ENCODE measurements at places on chromosomes 6 and 20.

DNA sequence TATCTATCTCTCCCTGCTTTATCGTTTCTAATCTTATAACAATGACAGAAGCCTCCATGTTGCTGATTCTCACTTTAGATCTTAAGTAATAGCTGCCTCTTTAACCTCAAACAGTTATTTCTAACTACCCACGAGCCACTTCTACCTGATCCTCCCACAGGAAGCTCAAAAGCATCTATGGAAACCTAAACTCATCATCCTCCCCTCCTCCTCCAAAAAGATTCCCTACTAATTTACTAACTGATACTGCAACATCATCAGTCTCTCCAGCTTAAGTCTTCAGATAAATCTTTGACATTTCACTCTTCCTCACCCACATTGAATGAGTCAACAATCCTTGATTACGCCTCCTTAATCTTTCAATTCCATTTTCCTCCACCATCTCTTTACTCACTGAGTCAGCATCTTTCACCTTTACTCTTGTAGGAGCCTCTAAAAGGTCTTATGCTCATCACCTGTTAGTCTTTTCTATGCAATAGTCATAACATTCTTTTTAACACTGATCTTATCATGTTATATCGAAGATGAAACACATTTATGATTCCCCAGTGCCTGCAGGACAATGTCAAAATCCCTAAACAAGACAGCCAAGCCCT lies 526.7 kb upstream of the CDH4 start:
- no peak for DNase-seq

GRCh38 chr6:684831-685636 lies 7.9 kb downstream of the EXOC2 start:
- peak; percentile 57 for DNase-seq

DNA sequence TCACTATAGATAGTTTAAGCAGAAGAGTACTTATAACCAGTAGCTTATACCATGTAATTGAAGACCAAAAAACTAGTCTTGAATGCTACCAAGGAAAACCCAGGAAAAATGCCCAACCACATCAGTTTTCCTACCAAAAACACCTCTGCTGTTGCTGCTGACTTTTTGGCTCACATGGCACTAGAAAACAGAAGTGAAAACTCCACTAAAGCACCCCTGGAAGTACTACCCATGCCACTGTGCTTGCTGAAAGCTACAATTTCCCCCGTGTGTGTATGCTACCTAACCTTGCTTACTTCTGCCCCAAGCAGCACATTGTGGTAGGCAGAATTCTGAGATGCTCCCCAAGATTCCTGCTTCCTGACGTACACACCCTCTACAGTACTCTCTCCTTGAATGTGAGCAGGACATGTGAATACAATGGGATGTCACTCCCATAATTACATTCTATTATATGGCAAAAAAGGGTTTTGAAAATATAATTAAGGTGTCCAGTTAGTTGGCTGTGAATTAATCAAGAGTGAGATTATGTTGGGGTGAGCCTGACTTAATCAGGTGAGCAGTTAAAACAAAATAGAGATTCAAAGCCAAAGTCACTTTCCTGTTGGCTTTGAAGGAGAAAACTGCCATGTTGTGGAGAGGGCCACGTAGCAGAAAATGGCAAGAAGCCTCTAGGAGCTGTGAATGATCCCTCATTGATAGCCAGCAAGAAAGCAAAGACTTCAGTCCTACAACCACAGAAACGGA lies 209.8 kb upstream of the MARCKS start:
- no peak for DNase-seq

DNA sequence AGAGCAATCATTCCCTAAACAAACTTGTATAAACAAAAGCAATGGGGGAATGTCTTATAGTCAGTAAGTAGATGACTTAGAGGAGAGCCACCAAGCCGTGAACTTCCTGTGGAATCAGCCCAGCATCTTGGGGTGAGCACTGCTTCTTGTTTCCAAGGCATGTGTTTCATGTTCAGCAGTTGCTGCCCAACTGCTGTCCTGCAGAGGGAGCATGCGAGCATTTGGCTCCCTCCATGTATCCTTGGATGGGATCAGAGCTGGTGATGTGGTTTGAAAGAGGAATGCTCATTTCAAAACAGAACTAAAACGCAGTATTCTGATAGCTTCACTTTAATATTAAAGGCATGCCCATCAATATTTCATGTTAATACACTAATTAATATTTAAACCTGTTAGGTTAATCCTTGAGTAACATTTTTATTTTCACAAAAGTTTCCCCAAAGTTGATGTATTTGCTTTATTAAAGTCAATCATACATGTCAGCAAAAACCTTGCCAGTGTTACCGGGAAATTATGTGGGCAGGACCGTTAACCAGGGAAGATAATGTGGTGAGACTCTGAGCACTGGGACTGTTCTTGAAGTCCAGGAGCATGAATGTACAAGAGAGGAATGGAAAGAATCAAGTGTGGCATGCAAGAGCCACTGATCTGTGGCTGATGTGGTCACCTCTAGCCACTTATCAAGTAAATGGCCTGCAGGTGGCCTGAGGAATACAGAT lies 172.1 kb upstream of the GGTLC1 start:
- peak; percentile 65 for DNase-seq

DNA sequence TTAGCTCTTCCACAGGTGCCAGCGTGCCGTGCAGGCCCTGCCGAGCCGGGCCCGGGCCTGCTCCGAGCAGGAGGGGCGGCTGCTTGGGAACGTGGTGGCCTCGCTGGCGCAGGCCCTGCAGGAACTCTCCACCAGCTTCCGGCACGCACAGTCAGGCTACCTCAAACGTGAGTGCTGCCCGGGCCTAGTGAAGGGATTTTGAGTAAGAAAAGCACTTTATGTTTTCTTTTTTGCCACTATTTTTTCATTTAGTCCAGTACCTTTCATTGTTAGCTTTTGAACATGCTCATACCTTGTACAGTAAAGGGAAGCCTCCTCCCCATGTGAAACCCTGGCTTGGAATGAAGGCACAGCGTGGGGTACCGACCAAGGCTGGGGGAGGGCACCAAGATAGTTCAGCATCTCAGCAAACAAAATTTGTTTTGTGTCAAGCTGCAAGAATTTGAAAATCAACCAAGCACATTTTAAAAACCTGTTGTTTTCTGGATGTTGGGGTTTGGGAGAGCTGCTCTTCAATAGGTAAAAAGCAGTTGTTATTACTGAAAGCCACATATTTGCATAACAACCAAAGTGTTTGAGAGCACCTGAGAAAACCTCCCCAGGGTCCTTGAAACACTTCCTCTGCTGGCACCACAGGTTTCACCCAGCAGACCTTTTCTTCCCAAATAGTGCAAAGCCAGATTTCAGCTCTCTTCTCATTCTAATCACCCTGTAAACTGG lies 18.4 kb downstream of the STX16 start:
- no peak for DNase-seq

DNA sequence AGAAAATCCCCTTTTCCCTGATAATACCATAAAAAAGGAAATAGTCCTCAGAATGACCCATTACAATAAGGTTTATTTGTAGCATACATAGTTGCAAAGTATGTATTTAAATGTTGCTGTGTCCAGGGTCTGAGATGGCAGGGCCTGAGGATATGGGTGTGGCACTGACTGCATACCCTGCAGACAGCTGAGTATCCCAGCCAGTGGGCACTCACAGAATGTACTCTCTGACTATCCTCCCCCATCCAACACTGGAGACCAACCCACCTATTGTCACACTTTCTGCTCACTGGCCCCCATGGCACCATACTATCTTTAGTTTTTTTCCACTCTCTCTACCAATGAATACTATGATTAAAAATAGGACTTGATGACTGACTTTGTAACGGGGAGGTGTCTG lies 215.8 kb upstream of the FOXA2 start:
- no peak for DNase-seq

DNA sequence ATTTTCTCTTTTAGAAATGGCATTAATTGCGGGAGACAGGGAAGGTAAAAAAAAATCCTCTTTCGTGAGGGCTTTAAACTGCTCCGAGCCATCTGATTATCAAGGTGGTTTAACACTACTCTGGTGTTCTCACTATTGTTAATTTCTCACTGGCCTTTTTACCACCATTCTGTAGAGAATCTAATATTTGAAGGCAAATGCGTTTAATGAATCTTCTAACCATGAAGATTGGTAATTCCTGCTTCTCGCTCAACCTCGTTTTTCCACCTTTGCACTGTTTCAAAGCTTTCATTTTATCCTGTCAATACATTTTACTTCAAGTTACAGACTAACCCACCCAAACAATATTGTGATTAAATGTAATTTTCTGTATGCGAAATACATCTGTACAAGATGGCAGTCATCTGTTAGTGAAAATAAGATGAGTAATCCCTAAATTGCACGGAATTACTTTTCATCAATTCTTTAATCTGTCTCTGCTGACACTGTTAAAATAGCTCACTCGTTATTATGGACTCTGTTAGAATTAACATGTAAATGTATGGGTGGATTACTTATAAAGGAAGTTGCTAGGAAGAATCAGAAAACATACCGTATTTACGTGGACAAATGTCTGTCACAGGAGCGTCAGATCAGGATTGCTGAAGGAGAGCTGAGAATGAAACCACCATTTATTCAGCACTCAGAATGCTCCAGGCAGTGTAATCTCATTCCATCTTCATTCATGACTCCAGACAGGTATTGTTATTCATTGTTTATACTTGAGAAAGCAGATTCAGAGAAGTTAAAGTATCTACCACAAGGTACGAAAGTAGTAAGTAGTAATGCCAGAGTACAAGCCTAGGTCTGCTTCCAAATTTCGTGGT lies 1.1 kb upstream of the LCA5 start:
- DNase-seq: no peak

GRCh38 chr6:134908906-134909516 lies 40.9 kb downstream of the ALDH8A1 start:
- peak; percentile 99 for DNase-seq

DNA sequence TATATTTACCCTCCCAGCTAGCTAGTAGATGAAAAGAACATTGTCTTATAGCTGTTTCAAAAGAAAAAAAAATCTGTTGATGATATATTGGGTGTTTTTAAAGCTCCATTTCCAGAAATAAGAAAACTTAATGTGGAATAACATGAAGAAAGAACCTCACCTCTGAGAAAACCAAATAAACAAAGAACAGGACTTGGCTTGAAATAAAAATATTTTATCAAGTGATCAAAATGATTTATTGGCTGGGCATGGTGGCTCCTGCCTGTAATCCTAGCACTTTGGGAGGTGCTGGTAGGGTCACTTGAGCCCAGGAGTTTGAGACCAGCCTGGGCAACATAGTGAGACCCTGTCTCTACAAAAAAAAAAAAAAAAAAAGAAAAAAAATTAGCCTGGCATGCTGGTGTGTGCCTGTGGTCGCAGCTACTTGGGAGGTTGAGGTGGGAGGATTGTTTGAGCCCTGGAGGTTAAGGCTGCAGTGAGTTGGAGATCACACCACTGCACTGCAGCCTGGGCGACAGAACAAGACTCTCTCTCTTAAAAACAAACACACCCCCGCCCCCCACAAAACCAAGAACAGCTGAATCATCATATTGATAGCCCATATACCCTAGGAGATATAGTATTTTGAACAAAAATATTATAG lies 7.9 kb downstream of the RNF24 start:
- DNase-seq: no peak

DNA sequence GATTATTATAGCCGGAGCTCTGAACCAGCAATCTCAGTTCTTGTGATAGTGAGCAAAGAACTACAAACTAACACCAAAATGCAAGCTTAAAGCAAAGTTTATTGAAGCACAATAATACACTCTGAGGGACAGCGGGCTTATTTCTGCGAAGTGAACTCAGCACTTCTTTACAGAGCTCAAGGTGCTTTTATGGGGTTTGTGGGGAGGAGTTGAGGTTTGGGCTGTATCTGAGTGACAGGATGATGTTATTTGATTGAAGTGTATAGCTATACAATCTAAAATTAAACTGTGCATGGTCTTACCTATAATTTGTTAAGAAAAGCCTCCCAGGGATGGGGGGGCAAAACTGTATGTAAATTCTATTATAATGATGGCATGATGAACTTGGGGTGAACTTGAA lies 1.0 kb upstream of the HFE start:
- no peak for DNase-seq

GRCh38 chr6:116450185-116450710 lies 10.9 kb upstream of the CALHM6 start:
- no peak for DNase-seq

- DNase-seq: no peak
These were observed 152.3 kb upstream of the JAG1 start for GRCh38 chr20:10826111-10826510.

GRCh38 chr6:123879749-123880148 lies 76.1 kb downstream of the NKAIN2 start:
- DNase-seq: no peak

- no peak for DNase-seq
These were observed 49.4 kb downstream of the ANKRD60 start for GRCh38 chr20:58179083-58179431.

DNA sequence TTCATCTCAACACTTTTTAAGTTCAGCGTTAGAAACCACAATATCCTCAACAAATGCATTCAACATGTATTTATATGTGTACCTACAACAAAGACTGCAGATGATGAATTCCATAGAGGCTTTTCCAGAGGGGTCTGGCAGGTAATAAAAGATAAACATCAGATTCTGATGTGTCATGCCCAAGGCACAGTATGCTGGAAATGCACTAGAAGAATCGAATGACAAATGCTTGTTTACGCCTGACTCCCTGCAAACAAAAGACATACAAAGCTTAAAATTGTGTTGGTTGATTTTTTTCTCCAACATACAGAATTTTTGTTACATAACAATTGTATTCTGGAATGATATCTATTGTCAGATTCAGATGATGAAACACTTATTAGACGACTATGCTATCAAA lies at the start of gene LGSN:
Gene LGSN, minus strand, starts transcription at position 45 of the 400 bp plus-strand sequence. Its CDS starts 40 bp downstream, at position 5.
- no peak for DNase-seq

DNA sequence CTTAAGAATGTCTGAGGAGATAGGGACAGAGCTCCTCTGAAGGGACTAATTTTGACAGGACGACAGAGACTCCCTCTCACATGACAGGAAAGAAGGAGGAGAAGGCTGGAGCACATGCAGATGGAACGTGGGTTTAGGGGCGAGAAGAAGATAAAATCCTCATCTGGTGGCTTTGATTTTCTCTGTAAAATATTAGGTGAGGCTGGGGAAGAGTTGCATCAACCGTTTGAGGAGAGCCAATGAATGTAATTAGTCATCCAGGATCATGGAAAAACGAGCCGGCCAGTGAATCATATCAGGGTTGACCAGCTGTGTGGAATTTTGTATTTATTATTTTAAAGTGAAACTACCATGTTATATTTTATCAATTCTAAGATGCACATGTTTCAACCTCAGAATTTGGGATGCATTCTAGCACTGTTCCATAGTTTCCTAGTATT lies 46.9 kb upstream of the ADGRF4 start:
- peak; percentile 73 for DNase-seq

Measured in fibroblast of skin of abdomen (primary cell).